ENCODE measurements at places on chromosomes 12 and 14. TPM values are rescaled to one million over a fixed set of nuclear protein-coding genes. Genes with fewer than 3 reads are reported as not detected.

- no peak overlapping the region for H3K4me3 ChIP-seq
- DNase-seq, result no peak
- peaks cover 15% of the 10 kb centered on the region for H3K4me1 ChIP-seq
- no peaks in the 10 kb centered on the region for H3K36me3 ChIP-seq
- H3K27me3 ChIP-seq, result no peaks in the 10 kb centered on the region
Observed at GRCh38 chr14:68513838-68514607, 278.8 kb downstream of the ZFP36L1 start.

- H3K27me3 ChIP-seq, result no peaks in the 10 kb centered on the region
- H3K36me3 ChIP-seq, result peaks cover 10% of the 10 kb centered on the region
- H3K27ac ChIP-seq, result peak overlapping the region; percentile 83
- no peak overlapping the region for H3K4me3 ChIP-seq
- H3K4me1 ChIP-seq, result peaks cover 63% of the 10 kb centered on the region
- DNase-seq, result no peak
Observed at GRCh38 chr12:95701275-95701674, 89.3 kb downstream of the NTN4 start.

DNA sequence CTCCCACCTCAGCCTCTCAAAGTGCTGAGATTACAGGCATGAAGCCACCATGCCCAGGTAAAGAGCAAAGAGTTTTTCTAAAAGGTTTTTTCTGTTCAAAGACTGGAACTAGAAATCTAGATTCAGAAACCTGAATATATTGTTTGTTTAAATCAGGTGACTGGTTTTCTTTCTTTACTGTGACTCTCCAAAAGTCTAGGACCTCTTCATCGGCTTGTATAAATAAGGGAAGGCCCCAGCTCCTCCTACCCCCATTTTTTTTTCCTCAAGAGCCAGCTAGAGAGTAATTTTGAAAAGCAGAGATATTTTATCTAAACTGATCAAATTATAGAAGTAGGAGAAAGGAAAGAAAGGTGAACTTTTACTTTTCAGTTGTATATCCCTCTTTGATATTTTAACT, 48.0 kb downstream of the TMEM116 start:
- H3K4me1 ChIP-seq, result no peaks in the 10 kb centered on the region
- H3K36me3 ChIP-seq, result no peaks in the 10 kb centered on the region
- H3K27me3 ChIP-seq, result no peaks in the 10 kb centered on the region
- no peak overlapping the region for H3K4me3 ChIP-seq
- no peak for DNase-seq
- H3K27ac ChIP-seq, result no peak overlapping the region

DNA sequence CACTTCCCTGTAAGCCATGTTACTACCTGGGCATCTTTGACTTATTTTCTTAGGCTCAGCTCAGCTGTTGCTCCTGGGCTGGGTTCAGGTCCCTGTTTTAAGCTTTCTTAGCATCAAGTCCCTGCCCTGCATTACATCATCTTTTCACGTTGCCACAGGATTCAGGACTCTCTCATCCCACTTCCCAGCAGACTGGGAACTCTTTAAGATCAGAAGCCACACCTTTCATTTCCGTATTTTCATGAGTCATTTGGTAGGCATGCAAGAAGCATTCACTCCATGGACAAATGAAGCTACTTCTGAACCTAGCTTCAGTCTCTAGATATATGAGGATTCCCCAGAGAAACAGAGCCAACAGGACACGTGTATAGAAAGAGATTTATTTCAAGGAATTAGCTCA, 726.8 kb downstream of the VRK1 start:
- H3K27ac ChIP-seq, result no peak overlapping the region
- no peaks in the 10 kb centered on the region for H3K27me3 ChIP-seq
- H3K4me1 ChIP-seq, result no peaks in the 10 kb centered on the region
- no peaks in the 10 kb centered on the region for H3K36me3 ChIP-seq
- H3K4me3 ChIP-seq, result no peak overlapping the region

DNA sequence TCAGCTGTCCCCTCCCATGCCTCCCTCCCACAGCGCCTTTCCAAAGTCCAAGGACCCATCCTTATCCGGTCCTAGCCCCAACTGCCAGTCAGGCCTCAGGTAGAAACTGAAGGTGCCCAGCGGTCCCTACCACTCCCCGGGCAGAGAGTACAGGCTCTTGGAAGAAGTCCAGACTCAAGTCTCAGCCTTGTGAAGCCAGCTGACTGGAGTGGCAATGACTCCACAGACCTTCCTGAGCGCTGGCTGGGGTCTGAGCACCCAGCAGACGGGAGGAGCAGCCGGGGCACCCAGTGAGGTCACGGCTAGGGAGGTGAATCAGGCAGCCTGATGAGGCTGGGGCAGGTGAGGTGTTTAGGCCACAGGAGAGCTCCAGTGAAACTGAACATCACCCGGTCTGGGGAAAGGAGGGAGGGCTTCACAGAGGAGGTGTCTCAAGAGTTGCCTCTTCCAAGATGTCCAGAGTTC, 60.0 kb downstream of the ITPK1 start:
- no peak for DNase-seq
- H3K4me3 ChIP-seq, result no peak overlapping the region
- peaks cover 14% of the 10 kb centered on the region for H3K36me3 ChIP-seq
- peak overlapping the region; percentile 67 for H3K27ac ChIP-seq

Gene GLS2
- total RNA-seq, result not detected

DNA sequence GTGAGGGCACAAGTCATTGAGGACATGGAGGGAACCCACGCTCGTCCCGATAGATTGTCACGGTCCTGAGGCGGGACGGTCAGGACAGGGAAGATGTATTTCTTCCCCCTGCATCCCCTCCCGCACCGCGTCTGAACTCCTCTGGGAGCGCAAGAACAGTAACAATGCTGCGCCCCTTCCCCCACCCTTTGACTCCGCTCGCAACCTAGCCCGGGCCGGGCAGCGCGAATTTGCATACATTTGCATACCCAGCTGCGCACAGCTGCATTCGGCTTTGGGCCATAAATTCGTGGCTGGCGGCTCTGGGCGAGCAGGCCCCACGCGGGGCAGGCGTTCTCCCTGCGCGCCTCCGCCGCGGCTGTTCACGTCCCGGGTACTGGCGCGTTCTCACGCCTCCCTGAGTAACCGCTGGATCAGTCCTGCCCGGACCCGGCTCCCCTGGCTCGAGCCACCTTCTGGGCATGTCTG, 29.0 kb upstream of the SMUG1 start:
- no peak overlapping the region for H3K4me3 ChIP-seq
- H3K4me1 ChIP-seq, result peaks cover 37% of the 10 kb centered on the region
- H3K27ac ChIP-seq, result no peak overlapping the region
- H3K36me3 ChIP-seq, result no peaks in the 10 kb centered on the region
- no peaks in the 10 kb centered on the region for H3K27me3 ChIP-seq

- peaks cover 31% of the 10 kb centered on the region for H3K4me1 ChIP-seq
- H3K4me3 ChIP-seq, result peak overlapping the region; percentile 73
- H3K27ac ChIP-seq, result peak overlapping the region; percentile 31
- H3K36me3 ChIP-seq, result peaks cover 37% of the 10 kb centered on the region
Observed at GRCh38 chr12:57089271-57090245, 644 bp downstream of the NAB2 start.

- H3K27me3 ChIP-seq, result no peaks in the 10 kb centered on the region
- H3K4me1 ChIP-seq, result peaks cover 17% of the 10 kb centered on the region
- no peak overlapping the region for H3K4me3 ChIP-seq
- H3K27ac ChIP-seq, result no peak overlapping the region
- no peak for DNase-seq
Observed at GRCh38 chr12:53454707-53455106, 2.8 kb downstream of the PCBP2 start.

DNA sequence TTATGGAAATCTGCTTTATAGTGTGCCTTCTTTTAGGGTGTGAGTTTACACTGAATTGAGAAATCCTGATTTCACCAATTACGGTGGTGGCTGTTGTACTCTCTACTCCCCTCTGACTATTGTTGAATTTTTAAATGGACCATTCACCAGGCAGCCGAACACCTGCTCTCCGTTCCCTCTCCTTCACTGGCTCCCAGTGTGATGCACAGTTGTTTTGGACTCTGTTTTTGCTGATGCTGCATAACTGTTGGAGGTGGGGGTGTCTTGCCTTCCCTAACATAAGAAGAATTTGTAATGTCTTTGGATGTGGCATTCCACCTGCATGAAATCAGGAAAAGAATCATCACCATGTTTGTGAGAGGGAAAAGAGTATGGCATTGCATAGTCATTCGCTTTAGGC, 341.2 kb downstream of the SNAPC1 start:
- no peaks in the 10 kb centered on the region for H3K4me1 ChIP-seq
- H3K36me3 ChIP-seq, result no peaks in the 10 kb centered on the region
- DNase-seq, result no peak

DNA sequence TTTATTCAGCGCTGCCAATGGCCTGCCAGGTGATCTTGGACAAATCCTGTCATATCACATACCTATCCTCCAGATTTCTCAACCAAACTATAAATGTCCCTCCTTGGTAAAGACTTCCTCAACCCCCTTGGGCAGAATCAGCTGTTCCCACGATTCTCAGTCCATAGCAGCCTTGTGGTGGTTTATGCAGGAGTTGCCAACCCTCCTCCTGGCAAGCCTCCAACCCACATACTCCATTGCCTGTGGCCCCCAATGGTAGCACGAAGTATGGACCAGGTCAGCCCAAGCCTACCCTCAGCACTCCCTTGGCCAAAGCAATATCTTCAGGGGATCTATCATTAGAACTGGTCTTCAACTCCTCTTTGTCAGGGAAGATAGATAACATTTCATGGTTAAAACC, 27.0 kb downstream of the FBLN5 start:
- no peak for DNase-seq
- H3K27me3 ChIP-seq, result no peaks in the 10 kb centered on the region
- no peak overlapping the region for H3K4me3 ChIP-seq
- no peaks in the 10 kb centered on the region for H3K4me1 ChIP-seq
- no peak overlapping the region for H3K27ac ChIP-seq

DNA sequence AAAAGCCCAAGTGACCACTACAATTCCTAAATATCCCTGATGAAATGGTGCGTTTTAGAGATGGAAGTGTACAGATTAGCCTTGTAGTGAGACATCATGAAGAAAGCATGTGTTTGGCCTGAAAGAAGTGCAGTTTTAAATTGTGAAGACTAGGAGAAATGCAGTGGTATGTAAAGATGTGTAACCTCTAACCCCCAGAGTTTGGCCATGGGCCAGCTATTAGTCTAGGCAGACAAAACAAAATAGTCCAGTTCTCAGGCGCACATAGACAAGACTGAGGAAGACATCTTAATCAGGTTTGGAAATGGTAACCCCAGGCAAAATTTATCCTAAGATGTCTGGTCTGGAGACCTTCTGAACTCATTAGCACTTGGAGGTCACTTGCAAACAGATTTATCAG, 23.4 kb downstream of the WBP11 start:
- H3K4me1 ChIP-seq, result peaks cover 9% of the 10 kb centered on the region
- H3K27me3 ChIP-seq, result no peaks in the 10 kb centered on the region

GRCh38 chr14:94857950-94858349, 88.0 kb upstream of the GSC start:
- no peak for DNase-seq
- no peak overlapping the region for H3K4me3 ChIP-seq
- no peak overlapping the region for H3K27ac ChIP-seq
- H3K36me3 ChIP-seq, result no peaks in the 10 kb centered on the region
- H3K27me3 ChIP-seq, result no peaks in the 10 kb centered on the region

DNA sequence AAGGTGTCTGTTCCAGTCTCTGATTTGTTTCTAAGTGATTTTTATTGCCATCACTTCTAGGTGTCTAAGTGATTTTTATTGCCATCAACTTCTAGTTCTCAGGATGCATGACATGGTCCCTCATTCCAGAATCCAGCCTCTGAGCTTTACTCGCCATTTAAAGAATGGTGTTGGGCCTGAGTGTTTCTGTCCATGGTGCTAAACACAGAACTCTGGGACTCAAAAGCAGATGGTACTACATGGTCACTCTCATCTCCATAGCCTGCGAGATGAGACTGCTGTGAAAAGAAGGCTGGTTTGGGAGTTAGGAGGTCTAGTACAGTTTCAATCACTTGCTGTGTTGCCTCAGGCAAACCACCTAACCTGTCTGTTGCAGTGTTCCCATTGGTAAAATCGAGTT, 276.6 kb downstream of the NRXN3 start:
- H3K27ac ChIP-seq, result no peak overlapping the region
- no peaks in the 10 kb centered on the region for H3K36me3 ChIP-seq

Gene AVPR1A
- total RNA-seq, result 0.21 TPM

GRCh38 chr14:68753690-68754089, 39.2 kb downstream of the ZFP36L1 start:
- H3K36me3 ChIP-seq, result no peaks in the 10 kb centered on the region
- H3K4me1 ChIP-seq, result no peaks in the 10 kb centered on the region
- DNase-seq, result no peak
- H3K4me3 ChIP-seq, result no peak overlapping the region
- no peaks in the 10 kb centered on the region for H3K27me3 ChIP-seq
- no peak overlapping the region for H3K27ac ChIP-seq

DNA sequence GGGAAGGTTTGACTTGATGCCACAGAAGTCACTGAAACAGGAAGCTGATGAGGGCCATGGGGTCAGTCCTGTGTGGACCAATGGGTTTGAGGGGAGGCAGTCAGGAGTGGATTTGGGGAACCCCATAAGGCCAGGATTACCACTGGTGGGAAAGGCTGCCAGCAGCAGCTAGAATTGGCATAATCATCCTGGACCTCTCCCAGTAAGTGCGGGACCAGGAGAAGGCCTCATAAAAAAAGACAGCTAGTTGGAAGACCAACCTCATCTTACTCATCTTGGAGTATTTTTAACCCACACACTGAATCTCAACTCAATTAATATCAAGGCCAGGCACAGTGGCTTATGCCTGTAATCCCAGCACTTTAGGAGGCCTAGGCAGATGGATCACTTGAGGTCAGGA, 22.7 kb downstream of the TBX3 start:
- no peak for DNase-seq
- H3K27me3 ChIP-seq, result no peaks in the 10 kb centered on the region
- H3K36me3 ChIP-seq, result no peaks in the 10 kb centered on the region
- no peak overlapping the region for H3K27ac ChIP-seq
- no peak overlapping the region for H3K4me3 ChIP-seq
- peaks cover 20% of the 10 kb centered on the region for H3K4me1 ChIP-seq

GRCh38 chr14:98954349-98955000, 317.5 kb downstream of the BCL11B start:
- H3K4me3 ChIP-seq, result no peak overlapping the region
- H3K36me3 ChIP-seq, result no peaks in the 10 kb centered on the region
- H3K27me3 ChIP-seq, result no peaks in the 10 kb centered on the region
- H3K27ac ChIP-seq, result no peak overlapping the region

DNA sequence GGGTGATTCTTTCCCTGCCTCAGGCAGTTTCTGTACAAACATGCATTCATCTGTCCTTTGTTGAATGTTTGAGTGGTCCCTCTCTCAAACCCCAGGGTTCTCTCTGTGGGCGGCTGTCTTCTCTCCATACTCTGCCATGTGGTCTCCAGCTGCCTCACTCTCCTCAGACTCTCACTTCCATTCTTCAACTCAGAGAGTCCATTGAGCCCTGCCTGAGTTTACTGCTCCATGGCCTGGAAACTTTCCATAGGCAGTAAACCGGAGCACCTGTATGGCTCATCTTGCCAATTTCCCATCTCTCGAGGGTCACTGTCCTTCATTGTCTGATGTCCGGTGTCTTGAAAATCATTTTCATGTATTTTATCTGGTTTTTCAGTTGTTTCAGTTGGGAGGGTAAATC, 11.3 kb downstream of the C14orf132 start:
- H3K4me1 ChIP-seq, result no peaks in the 10 kb centered on the region
- no peaks in the 10 kb centered on the region for H3K27me3 ChIP-seq
- no peak for DNase-seq
- H3K4me3 ChIP-seq, result no peak overlapping the region

All from SJSA1 (cell line).